ENCODE measurements at places on chromosomes 5 and 9.

GRCh38 chr5:101253096-101253495, 350.0 kb upstream of the ST8SIA4 start:
- DNase-seq, result no peak

DNA sequence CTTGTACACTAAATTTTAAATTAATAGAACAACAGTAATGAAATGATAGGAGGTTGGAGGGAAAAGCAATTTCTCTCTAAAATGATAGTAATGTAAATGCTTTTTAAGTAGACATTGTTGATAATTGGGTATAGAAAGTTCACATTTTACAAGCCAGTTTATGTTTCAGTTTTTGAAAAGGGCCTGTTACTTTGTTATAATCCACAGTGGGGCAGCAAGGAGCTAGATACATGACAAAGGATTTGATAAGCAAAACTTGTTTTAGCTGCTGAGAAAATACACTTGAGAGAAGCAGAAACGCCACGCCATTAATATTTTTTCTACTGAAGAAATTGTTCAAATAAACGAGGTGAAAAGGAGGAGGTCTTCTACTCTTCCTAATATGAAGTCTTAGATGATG, 30.2 kb downstream of the SREK1 start:
- DNase-seq, result no peak

DNA sequence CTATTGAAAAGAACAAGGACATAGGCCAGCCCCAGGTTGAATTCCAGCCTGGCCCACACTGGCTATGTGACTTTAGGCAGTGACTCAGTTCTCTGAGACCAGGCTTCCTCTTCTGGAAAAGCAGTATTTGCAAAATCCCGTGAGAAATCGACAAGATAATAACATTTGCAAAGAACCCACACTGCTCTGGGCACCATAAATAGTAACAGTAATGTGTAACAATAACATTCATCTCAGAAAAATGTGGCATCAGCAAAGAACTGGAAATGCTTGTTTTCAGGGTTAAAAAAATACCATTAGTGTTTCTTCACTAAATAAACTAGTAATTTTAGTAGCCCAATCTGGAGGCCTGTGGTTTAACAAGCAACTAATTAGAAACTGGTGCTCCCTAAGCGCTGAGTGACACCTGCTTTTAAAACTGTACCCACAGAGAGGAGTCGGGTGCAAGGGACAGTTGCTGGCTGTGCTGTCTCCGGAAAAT, 148.4 kb downstream of the TTLL11 start:
- no peak for DNase-seq

DNA sequence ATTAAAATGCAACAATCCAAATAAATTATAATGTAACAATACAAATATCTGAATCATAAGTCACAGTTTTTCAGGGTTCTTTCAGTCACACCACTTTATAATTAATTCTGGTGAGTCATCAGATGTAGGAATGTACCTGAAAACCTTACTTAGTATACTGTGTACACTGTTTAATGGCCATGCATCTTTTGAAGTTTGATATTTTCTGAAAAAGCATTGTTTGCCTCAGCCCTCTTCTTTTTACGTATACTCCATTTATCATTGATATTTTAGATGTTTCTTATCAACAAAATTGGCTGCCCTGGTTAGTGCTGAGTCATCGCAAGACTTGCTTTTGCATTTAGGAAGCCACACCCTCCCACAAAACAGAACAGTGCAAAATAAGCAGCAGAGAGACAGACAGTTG, 218.6 kb downstream of the PJA2 start:
- no peak for DNase-seq

- no peak for DNase-seq
These were observed 331.8 kb upstream of the ITGA1 start for GRCh38 chr5:52455920-52456319.

DNA sequence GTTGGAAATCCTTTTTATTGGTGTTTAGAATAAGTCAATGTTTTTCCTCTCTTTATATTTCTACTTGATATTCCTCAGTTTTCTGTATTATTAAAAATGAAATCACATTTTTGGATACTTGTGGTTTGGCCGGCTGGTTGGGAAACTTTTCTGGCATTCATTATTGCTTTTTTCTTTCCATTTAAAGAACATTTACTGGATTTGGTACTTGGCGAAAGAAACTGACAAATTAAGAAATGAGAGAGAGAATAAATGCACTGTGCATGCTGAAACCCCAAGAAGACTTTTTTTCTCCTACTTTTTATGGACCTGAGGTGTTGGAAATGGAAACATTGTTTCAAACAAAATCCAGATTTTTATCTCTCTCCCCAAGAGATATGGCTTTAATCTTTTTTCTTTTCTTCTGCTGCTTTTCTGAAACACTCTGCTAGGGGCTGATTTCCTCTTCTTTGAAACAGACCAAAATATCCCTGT, 128.4 kb downstream of the SNX18 start:
- DNase-seq, result no peak
